ENCODE measurements at places on chromosomes 11 and 22.

- peak; percentile 82 for DNase-seq
These were observed 1.2 kb downstream of the ARHGEF17 start for GRCh38 chr11:73308961-73309919.

DNA sequence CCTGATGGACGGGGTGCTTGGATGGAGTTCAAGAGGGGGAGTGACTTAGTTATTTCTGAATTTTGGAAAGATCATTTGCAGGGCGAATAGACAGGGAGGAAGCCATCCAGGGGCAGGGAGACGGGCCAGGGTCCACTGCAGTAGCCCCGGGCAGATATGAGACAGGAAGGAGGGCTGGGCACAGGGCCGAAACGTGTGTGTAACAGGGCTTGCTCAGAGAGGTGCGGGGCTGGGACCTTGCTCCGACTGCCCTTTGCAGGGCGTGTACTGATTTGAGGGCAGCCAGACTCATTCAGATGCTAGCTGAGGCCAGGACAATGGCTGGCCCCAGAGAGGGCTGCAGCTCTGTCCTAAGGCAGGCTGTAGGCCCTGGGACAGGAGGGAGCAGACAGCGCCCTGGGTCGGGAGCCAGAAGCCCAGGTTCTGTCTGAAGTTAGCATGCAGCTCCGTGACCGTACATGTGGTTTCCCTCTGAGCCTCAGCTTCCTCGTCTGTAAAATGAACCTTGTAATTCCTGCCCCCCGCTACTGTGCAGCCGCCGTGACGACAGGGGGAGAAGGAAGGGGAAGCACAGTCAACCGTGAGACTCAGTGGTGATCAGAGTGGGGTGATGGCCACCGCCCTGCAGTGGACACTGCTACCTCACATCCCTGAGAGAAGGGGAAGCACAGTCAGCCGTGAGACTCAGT lies 103.4 kb downstream of the PHF21B start:
- DNase-seq, result no peak

DNA sequence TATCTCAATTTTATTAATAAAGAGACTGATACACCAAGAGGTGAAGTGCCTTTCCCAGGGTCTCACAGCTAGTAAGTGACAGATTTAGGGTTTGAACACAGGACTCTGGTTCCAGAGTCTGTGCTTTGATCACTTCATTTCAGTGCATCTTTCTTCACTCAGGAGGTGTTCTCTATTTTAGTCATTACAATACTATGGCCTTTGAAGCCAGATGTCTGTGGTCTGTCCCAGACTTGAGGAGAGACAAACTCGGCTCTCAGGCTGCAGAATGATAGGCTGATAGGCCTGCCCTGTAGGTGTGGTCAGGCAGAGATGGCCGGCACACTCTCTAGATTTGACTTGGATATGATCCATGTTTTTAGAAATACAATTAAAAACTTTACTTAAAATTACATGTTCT lies 478.5 kb upstream of the CCDC90B start:
- no peak for DNase-seq

DNA sequence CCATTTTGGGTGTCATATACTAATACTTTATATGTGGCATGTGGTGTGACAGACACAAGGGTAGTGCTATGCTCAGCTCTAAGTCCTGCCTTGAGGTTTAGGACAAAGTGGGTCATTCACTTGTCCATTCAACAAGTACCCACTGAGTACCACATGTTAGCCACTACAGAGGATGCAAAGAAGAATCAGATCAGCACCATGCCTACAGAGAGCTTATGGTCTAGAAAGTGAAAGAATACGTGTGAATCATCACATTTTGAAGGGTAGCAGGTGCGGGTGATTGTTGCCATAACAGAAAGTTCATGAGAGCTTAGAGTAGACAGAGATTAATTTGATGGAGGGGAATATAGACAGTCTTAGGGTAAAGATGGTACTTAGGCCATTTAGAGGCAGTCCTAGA lies 18.3 kb downstream of the CLMP start:
- DNase-seq, result no peak

- no peak for DNase-seq
These were observed 91.5 kb upstream of the TBCEL start for GRCh38 chr11:120932305-120932915.

DNA sequence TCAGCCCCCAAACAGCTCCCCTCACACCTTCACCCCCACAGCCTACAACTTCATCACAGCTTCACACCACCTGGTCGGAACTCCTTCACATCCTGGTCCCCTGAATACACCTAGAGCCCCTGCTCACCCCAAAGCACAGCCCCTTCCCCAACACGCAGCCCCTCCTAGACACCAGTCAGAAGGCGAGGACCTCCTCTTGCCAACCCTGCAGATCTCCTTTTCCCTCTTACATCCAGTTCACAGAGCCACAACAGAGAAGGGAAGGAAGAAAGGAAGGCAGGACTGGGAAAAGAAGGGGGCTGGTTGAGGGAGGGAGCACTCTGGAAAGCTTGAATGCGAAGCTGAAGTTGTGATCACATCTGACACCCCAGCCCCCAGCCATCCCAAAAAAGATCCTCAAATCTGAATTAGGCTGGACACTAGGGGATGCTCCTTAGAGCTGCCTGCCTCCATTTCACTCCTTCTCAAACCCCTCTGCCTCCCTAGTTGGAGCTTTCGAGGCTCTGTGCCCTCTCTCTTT lies 629 bp downstream of the CCKBR start:
- no peak for DNase-seq

DNA sequence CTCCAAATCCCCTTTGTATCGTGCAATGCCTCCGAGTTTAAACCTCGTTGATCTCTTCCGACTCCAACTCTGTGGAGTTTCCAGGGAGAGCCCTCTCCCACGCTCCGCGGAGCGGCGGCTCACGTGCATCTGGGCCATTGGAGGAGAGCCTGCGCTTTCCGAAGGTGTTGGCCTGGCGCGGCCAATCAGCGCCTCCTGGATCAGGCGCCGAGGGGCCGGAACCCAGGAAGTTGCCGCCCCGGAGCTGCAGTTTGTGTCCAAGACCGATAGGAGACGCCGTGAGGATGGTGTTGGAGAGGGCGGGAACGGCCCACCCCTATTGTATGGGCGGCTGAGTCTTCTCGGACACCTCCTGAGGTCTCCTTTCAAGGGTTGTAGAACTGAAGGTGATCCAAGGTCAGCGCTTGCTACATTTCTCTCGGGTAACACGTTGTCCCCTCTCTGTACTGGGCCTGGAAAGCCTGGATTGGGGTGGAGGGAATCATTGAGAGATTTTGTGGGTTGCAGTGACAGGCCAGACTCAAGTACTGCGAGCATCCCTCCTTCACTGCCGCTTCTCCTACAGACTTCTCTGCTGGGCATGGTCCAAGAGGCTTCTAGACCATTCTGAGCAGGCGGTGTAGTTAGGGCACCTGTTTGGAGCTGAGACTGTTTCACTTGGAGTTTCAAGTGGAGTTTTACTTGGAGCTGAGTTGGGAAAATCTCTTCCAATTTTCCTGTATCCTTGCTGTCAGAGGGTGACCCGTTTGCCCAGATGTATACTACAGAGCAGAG lies 1.7 kb downstream of the ADAMTS15 start:
- peak; percentile 86 for DNase-seq

- no peak for DNase-seq
These were observed 31.5 kb upstream of the PDE2A start for GRCh38 chr11:72705442-72706365.

DNA sequence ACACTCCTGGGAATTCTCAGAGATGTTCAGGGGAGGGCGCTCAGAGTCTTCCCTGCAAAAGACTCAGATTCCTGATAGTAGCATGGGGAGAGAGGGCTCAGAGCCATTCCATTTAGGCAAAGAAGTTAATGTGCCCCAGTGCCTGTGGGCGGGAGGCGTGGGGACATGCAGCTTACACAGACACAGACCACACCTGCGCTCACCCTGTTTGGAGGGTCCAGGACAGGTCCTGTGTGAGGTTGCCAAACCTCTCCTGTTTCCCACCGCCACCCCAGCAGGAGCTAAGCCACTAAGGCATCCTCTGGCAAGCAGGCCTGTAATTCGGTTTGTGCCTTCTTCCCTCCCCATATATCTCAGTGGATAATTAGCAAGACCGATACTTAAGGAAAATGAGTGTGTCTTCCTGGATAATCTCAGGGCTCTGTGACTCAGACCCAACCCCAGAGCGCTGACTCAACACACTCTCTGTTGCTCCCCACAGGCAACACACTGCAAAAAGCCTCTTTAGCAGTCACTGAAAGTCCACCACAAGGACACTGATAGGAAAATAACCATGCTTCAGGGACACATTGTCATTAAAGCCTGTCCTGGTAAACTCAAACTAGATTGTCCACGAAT lies 118.9 kb upstream of the LMO1 start:
- no peak for DNase-seq

DNA sequence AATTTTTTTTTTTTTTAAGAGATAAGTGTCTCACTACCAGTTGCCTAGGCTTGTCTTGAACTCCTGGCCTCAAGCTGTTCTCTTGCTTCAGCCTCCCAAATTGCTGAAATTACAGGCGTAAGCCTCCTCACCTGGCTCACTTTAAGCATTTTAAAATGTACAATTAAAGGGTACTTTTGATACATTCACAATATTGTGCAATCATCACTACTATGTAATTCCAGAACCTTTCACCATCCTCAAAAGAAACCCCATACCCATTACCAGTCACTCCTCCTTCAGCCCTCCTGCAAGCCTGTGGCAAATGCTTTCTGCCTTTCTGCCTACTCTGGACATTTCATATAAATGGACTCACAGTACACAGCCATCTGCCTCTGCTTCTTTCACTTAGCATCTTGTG lies 34.5 kb upstream of the WT1 start:
- DNase-seq, result no peak

- DNase-seq, result peak; percentile 66
These were observed 25.5 kb downstream of the SCGB1A1 start for GRCh38 chr11:62444236-62444833.

DNA sequence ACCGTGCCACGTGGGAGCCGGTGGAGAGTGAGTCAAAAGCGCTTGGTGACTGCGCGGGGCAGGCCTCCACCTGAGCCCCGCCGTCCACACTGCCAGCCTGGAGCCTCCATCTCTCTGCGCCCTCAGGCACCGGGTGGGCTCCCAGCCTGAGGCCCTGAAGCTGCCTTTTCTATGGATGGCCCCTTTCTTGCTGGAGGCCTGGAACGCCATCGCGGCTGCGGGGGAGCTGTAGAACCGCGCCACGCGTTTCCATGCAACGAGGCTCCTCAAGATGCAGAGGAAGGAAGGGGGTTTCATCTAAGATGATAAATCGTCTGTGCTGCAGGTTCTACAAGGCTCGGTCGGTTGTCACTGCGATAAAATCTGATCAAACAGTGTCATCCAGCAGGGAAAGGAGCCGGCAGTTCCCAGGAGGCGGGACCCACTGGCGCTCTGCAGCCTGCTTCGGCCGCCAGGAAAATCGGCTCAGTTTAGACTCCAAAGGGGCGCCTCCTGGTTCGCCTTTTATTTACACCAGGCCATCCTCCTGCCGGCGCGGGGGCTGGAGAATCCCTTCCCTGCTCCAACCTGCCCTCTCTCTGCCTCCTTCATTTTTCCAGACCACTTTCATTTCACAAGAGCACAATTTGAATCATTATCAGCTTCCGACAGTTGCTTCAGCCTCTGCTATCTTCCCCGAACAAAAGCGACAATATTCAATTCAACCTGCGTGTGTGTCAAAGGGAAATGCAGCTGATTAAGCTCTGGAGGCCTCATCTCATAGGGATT lies 624.4 kb downstream of the BRD1 start:
- no peak for DNase-seq

DNA sequence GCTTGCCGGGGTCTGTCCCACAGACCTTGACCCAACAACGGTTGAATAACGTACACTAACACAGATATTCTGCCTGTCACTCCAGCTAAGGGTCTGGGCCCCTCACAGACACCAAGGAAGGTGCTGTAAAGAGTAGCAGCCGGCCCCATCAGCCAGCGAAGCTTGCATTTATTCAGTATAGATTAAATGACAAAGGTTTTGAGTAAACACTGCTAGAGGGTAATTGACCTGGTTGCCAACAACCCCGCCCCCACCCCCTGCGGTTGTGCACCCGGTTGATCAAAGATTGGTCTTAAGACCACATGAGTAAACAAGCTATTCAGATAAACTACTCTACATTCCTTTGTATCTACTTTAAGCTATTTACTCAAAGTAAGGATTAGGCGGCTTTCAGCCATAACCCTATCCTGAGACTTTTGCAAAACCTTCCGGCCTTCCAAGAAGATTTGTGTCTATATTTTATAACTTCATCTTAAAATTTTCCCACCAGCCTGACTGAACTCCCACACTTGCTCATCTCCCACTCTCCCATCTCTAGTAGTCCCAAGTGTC lies 4.8 kb upstream of the CKAP5 start:
- no peak for DNase-seq

DNA sequence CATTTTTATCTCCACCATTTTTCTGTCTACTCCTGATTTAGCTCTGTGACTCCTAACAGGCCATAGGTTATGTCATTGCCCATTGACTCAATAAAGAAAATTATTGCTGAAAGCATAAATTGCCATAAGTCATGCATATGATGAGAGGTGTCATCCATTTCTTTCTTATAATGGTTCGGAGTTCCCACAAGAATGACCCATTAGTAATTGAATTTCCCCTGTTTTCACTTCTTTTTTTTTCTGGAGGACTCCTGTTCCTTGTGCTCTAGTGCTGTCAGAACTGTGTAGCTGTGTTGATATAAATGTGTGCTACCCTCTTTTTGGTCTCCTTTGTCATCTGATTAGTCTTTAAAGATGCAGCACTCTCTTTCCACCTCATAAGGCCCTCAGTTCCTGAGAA lies 22.9 kb upstream of the CARD18 start:
- DNase-seq, result no peak

DNA sequence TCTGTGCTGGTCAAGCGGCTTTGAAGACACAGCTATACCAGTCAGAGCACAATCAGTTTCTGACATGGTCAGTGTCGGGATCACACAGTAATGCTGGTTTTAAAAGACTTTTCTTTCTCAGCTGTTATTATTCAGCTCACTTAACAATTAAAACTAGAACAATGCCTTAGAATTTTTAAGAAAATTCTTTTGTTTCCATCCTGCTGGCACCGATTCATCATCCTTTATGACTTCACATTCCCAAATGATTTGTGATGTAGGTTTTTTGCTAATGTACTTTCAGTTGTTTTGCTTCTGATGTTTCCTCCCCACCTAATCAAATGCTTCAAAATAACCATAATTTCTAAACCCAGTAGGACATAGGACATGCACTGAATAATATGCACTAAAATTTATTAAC lies 34.5 kb upstream of the OLFML1 start:
- no peak for DNase-seq

GRCh38 chr22:17272511-17272991 lies 53.3 kb upstream of the ADA2 start:
- DNase-seq, result no peak

DNA sequence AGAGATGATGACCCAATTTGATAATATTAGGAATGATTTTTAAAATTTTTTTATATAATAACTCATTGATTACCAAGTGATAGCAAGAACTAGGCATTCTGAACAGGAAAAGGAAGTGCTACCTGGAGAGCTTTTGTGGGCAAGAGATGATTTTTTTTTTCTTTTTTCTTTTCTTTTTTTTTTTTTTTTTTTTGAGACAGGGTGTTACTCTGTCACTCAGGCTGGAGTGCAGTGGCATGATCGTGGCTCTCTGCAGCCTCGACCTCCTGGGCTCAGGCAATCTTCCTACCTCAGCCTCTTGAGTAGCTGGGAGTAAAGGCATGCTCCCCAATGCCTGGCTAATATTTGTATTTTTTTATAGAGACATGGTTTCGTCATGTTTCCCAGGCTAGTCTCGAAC lies 40.4 kb downstream of the TNRC6B start:
- DNase-seq, result peak; percentile 3
